ENCODE measurements at places on chromosomes 6 and 20. TPM values are rescaled to one million over a fixed set of nuclear protein-coding genes. Genes with fewer than 3 reads are reported as not detected.

GRCh38 chr6:17202526-17202925 lies 78.6 kb upstream of the RBM24 start:
- peak; percentile 57 for DNase-seq
- no peaks in the 10 kb centered on the region for H3K4me1 ChIP-seq
- no peaks in the 10 kb centered on the region for H3K36me3 ChIP-seq

Gene FAM83C
- total RNA-seq, result 0.36 TPM

Gene STMND1
- total RNA-seq, result not detected

- no peaks in the 10 kb centered on the region for H3K4me1 ChIP-seq
- H3K27me3 ChIP-seq, result no peaks in the 10 kb centered on the region
- H3K36me3 ChIP-seq, result no peaks in the 10 kb centered on the region
- DNase-seq, result no peak
- H3K4me3 ChIP-seq, result no peak overlapping the region
Measured at GRCh38 chr6:108211671-108212070, 45.8 kb downstream of the NR2E1 start.

Gene EPPIN
- 137 TPM for total RNA-seq

- DNase-seq, result no peak
- no peak overlapping the region for H3K27ac ChIP-seq
- no peak overlapping the region for H3K4me3 ChIP-seq
- H3K27me3 ChIP-seq, result no peaks in the 10 kb centered on the region
Measured at GRCh38 chr6:82680192-82680591, 316.6 kb downstream of the TPBG start.

DNA sequence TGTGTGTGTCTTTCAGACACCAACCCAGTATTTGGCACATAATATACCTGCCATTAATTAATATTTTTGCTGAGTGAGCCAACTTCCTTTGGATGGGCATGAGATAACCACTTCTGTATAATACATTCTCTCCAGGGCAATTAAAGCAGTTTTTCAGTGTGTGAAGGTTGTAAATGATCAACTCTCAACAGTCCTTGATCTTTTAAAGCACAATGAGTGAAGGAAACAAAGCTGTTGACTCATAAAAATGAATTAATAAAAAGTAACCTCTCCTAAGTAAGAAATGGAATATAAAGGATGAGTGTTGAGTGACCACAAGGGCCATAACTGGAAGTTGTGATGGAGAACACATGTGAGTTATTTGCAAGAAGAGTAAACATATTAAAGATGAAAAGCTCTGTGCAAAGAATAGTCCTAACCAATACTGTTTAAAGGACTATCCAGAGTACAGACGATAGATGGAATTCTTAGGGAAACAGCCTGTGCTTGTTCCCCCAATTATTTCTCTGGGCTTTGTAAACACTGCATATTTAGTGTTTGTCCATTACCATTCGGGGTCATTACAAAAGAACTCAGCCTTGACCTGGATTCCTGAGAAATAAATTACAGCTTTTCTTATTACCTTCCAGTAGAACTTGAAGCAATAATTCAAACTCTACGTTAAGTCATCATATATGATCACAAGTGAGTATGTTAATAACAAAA lies 446.2 kb downstream of the PLCB1 start:
- no peak overlapping the region for H3K4me3 ChIP-seq
- H3K36me3 ChIP-seq, result no peaks in the 10 kb centered on the region
- no peaks in the 10 kb centered on the region for H3K4me1 ChIP-seq
- H3K27ac ChIP-seq, result no peak overlapping the region
- no peak for DNase-seq

Gene GABRR1
- not detected for total RNA-seq

- no peaks in the 10 kb centered on the region for H3K27me3 ChIP-seq
- no peaks in the 10 kb centered on the region for H3K36me3 ChIP-seq
- no peak for DNase-seq
- no peaks in the 10 kb centered on the region for H3K4me1 ChIP-seq
- H3K27ac ChIP-seq, result no peak overlapping the region
Measured at GRCh38 chr6:52535711-52536423, 41.0 kb downstream of the TRAM2 start.

Gene NRN1
- 1.1 TPM for total RNA-seq

DNA sequence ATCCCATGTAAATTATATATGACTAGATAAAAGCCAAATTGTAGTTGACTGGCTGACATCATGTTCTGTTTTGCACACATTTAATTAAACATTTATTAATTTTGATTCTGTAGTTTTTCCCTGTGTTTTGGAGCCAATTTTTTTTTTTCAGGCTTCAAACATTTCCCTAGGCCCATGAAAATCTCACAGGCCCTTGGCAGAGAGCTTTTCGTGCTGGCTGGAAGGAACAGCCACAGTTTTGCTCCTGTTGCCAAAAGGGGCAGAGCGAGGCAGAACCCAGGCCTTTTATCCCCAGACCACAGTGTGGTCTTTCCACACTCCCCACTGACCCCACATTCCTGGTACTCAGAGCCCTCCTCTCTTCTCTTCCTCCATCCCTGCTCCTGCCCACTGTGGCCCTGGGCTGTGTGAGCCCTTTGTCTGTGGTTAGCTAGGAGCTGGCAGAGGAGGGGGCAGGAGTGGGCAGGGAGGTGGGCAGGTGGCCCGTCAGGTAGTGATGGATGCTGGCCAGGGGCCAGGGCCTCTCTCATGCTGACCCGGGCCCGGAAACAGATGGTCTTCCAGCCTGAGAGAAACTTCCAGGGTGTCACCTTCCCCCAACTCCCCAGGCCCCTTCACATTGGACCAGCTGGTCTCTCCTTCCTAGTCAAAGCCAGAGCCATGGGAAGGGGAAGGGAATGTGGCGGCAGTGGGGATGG lies 19.4 kb upstream of the CCM2L start:
- DNase-seq, result no peak
- peaks cover 12% of the 10 kb centered on the region for H3K27me3 ChIP-seq
- no peak overlapping the region for H3K4me3 ChIP-seq
- H3K36me3 ChIP-seq, result no peaks in the 10 kb centered on the region
- no peaks in the 10 kb centered on the region for H3K4me1 ChIP-seq

Gene KIF6
- 0.97 TPM for total RNA-seq

Gene CDH4
- 0.05 TPM for total RNA-seq

GRCh38 chr6:79847426-79847825 lies 99.9 kb downstream of the ELOVL4 start:
- no peak overlapping the region for H3K27ac ChIP-seq
- H3K27me3 ChIP-seq, result no peaks in the 10 kb centered on the region
- no peaks in the 10 kb centered on the region for H3K4me1 ChIP-seq
- H3K36me3 ChIP-seq, result no peaks in the 10 kb centered on the region

- H3K36me3 ChIP-seq, result no peaks in the 10 kb centered on the region
- DNase-seq, result peak; percentile 22
- H3K27me3 ChIP-seq, result no peaks in the 10 kb centered on the region
- H3K27ac ChIP-seq, result no peak overlapping the region
- H3K4me3 ChIP-seq, result no peak overlapping the region
- no peaks in the 10 kb centered on the region for H3K4me1 ChIP-seq
Measured at GRCh38 chr20:50635676-50636600, 55.4 kb downstream of the RIPOR3 start.

DNA sequence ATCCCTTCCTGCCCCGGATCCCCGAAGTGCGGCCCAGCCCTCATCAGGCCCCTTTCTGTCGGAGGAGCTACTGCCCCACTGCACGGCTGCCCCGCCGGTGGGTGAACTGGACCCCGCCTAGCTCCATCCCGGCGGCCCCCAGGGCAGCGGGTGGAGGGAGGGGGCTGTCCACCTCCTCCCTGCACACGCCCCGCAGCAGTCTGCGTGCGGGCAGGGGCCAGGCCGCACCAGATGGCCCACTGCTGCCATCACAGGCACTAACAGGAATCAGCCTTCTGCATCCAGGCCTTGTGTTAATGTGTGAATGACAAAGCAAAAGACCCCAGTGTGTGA lies 54.9 kb upstream of the UNC93A start:
- H3K4me3 ChIP-seq, result no peak overlapping the region
- H3K4me1 ChIP-seq, result no peaks in the 10 kb centered on the region
- peaks cover 6% of the 10 kb centered on the region for H3K27me3 ChIP-seq
- no peak overlapping the region for H3K27ac ChIP-seq

DNA sequence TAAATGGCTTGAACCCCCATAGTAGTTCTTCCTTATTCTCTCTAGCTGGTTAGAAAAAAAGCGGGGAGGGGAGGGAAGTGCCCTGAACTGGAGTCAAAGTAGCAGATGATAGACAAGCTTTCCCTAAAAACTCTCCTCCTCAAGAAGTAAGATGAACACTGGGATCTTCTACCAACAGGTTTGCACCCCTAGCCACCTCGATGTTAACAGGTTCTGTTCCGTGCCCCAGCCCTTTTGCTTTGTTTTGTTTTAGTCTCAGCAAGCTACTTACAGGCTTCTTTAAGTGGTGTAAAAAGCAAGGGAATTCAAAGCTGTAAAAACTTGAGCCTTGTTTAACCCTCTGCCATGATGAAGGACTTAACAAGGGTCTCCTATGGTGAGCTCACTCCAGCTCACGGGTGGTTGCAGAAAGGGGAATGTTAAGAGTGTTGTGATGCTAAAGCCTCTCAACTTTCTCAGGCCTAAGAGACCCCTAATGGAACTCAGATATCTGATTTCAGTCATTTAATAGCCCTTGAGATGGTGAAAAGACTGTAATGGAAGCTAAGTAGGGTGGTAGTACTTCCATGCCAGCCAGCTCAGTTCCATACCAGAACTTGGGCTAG lies 106.0 kb downstream of the FOXO3 start:
- H3K4me3 ChIP-seq, result no peak overlapping the region
- no peak for DNase-seq
- H3K27me3 ChIP-seq, result no peaks in the 10 kb centered on the region
- peaks cover 6% of the 10 kb centered on the region for H3K36me3 ChIP-seq

Gene TMEM170B
- 2.7 TPM for total RNA-seq

Gene SLC17A9
- total RNA-seq, result 3.5 TPM

DNA sequence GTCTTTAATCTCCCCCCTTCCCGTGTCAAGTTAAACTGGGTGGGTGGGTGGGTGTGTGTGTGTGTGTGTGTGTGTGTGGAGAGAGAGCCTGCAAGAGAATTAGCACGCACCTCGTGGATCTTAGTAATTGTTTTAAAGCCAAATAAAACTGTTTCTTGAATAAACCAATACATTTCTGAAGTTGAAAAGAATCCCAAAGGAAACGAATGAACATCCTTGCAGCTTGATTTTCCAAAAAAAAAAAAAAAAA lies 381 bp upstream of the BICRAL start:
- no peaks in the 10 kb centered on the region for H3K4me1 ChIP-seq
- no peaks in the 10 kb centered on the region for H3K27me3 ChIP-seq
- no peak for DNase-seq
- peak overlapping the region; percentile 67 for H3K4me3 ChIP-seq
- no peaks in the 10 kb centered on the region for H3K36me3 ChIP-seq
- peak overlapping the region; percentile 100 for H3K27ac ChIP-seq

Gene SIGLEC1
- 5.3 TPM for total RNA-seq

Gene ME1
- 6.4 TPM for total RNA-seq

Gene BHLHE23
- not detected for total RNA-seq

DNA sequence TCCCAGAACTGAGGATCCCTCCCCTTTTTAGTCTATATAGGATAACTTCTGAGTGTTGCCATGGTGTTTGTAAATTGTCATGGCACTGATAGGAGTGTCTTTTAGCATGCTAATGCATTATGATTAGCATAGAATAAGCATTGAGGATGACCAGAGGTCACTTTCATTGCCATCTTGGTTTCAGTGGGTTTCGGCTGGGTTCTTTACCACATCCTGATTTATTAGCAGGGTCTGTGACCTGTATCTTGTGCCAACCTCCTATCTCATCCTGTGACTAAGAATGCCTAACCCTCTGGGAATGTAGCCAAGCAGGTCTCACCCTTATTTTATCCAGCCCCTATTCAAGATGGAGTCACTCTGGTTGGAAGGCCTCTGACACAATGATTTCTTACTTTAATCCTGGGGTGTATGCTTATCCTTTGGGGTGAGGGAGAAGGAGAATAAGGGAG lies 19.6 kb downstream of the WFDC2 start:
- DNase-seq, result no peak
- H3K36me3 ChIP-seq, result no peaks in the 10 kb centered on the region
- H3K27ac ChIP-seq, result no peak overlapping the region
- no peaks in the 10 kb centered on the region for H3K4me1 ChIP-seq
- no peaks in the 10 kb centered on the region for H3K27me3 ChIP-seq

- no peaks in the 10 kb centered on the region for H3K27me3 ChIP-seq
- H3K4me1 ChIP-seq, result no peaks in the 10 kb centered on the region
- H3K4me3 ChIP-seq, result no peak overlapping the region
- H3K27ac ChIP-seq, result peak overlapping the region; percentile 1
- DNase-seq, result peak; percentile 70
Measured at GRCh38 chr6:53483423-53484353, 61.2 kb downstream of the GCLC start.

Gene TMEM200A
- total RNA-seq, result 5.1 TPM

Gene TCP11
- total RNA-seq, result 33.3 TPM

Gene TMEM242
- 6.4 TPM for total RNA-seq

DNA sequence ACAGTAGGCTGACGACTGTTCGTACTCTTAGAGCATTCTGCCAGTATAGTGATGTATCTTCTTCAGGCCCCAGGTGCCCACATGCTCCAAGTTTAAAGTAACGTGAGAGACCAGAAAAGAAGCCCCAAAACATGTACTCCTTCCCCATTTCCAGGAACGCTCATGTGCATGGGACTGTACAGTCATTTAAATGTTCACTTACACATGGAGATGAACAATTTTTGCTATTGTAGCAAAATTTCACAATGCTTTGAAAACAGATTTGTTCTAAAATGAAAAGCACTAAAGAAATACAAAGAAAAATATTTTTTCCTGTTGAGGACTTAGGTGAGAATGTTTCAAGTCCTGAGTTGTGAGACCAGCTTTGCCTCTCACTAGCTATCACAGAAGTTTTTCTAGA lies 269.3 kb upstream of the PRDM1 start:
- H3K36me3 ChIP-seq, result no peaks in the 10 kb centered on the region
- H3K4me1 ChIP-seq, result no peaks in the 10 kb centered on the region
